Stimulated activated CD8-positive, alpha-beta memory T cell treated with anti-CD3 and anti-CD28 coated beads, Interleukin-7, amount 100 ng/mL, for 1 hour (primary cell): ENCODE measurements at places on chromosomes 2 and 18.

DNA sequence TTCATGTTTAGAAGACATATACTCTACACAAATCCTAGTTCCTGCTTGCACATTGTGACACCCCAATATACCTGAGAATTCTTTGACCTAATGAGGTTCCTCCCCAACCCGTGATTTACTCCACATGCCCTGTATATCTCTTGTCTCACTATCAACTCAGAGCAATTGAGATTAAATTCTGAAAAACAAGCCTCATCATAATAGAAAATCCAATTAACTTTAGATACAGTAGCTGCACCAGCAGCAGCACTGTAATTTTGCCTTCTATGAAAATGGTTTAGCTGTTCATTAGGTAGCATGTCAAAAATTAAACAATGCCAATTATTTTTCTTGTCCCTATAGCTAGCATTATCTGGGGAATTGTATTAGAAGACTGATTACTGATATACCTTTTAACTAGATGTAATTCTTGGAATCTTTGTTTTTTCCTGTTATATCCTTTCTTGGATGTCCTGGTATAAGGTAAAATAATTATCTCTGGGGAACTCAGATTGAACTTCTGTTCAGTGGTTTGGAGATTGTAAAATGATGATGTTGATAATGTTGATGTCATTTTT, 218.9 kb upstream of the TANK start:
- DNase-seq, result no peak

DNA sequence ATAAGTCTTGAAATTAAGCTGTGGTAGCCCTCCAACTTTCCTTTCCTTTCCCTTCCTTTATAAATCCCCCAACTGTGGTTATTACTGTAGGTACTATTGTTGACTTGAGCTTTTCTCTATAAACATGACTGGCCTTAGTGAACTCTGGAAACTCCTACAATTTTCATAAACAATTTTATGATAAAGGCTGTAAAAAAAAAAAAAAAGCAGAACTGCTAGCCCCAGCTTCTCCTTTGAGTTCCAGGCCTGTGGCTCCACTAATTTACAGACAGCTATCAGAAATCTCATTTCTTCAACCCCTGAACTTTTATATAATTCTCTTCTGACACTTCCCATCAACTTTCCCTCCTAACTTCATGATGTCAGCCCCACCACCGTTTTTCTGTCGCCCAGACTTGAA, 174.3 kb downstream of the IKZF2 start:
- DNase-seq, result no peak

- DNase-seq, result no peak
Measured at GRCh38 chr2:150296770-150297546, 190.5 kb downstream of the RND3 start.

DNA sequence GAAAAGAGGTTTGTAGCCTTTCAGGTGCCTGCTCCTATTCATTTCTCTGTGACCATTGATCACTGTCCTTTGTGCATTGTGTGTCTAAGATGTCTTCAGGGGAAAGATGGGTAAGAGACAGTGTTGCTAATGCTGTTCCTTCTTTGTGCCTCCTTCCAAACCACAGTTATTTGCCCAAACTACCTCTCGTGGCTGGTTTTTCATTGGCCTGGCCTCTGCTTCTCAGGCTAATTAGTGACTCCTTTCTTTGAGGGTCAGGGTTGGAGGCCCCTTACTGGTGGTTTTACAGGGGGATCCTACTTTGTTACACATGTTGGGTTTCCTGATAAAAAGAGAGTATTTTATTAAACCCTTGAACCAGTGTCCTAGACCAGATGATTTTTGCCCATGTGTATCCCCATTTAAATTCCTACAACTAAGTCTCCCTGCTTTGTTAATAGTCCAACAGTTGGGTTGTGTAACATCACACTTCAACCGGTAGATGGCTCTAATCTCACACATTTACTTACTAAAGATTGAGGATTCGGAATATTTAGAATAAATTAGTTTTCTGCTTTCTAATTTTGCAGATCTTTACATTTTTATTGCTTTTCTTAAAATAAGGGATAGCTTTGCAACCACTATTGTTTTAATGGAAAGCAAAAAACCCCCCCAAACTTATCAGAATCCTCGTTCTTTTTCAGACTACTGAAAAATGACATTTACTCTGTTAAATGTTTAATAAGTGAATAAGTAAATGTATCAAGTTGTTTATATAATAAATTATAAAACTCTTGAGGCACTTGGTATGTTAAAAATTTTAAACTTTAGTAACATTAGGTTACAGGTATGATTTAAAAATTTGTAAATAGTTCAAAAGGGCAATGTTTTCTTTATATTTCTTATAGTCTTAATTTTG, 2.4 kb downstream of the MARS2 start:
- DNase-seq, result no peak

DNA sequence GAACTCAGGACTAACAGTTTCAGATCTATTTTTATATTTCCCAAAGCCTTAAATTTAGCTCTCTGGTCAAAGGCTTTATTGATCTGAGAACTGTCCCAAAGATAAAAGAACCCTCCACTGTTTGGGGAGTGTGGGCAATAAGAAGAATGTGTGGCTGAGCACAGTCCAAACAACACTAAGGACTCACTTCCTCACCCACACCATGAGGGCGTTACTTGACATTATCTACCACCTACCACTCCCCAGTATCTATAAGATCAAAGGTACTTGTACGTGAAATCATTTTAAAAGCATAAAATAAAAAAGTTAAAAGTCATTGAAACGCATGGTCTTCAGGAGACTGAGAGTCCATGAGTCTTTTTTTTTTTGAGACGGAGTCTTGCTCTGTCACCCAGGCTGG, 54.6 kb upstream of the NFU1 start:
- DNase-seq, result no peak

DNA sequence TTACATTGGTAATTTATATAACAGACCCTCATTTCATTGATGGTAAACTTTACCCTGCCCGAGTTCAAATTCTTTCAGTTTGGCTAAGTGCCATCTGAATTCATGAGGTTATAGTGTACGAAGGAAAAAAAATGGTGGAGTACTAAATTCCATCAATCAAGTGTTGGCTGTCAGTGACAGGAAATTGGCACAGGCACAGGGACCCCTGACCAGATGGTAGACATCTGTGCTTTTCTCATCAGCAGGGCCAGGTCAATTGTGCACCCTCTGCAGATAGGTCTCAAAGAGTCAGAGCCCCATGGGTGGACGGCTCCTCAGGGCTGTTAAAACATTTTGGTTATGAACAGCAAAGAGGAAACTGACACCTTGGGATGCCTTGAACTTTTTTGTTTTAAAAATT, 439.2 kb downstream of the SETBP1 start:
- no peak for DNase-seq

DNA sequence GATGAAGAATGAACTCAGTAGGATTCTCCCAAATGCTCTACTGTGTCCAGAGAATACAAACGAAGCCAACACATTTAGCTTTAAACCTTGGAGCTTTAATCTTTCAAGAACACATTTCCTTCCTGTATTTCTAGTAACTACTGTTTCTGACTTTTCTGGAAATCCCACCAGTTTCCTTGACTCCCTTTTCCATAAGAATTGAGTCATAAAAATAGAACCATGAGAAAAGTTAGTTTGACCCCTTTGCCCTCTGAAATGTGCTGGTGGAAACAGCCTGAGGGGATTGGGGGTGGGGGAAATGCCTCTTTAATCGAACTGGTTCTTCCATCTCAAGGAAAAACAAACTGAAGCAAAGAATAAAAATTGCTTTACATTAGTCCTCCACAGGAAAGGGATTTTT, 123.9 kb downstream of the TMEM17 start:
- no peak for DNase-seq
